ENCODE measurements at places on chromosomes 13 and 19. TPM values are rescaled to one million over a fixed set of nuclear protein-coding genes. Genes with fewer than 3 reads are reported as not detected.

The BICRA gene
- 6.0 TPM for total RNA-seq

The WDR88 gene
- total RNA-seq, result not detected

The OR10H1 gene
- not detected for total RNA-seq

The OR7D2 gene
- not detected for total RNA-seq

The LILRA1 gene
- total RNA-seq, result not detected

The MCF2L gene
- not detected for total RNA-seq

The TNPO2 gene
- total RNA-seq, result 20.5 TPM

The SIGLEC6 gene
- not detected for total RNA-seq

The NFKBIB gene
- 31.2 TPM for total RNA-seq

The AP1M2 gene
- total RNA-seq, result 78.9 TPM

The PGLYRP1 gene
- total RNA-seq, result not detected

The SUGT1 gene
- 43.1 TPM for total RNA-seq

The TRPC4 gene
- total RNA-seq, result not detected

The CYP4F8 gene
- not detected for total RNA-seq

The FFAR2 gene
- not detected for total RNA-seq

The B3GNT8 gene
- total RNA-seq, result 6.3 TPM

The PRTN3 gene
- not detected for total RNA-seq

The ZNF540 gene
- 0.08 TPM for total RNA-seq

The DCT gene
- total RNA-seq, result not detected

The ELSPBP1 gene
- total RNA-seq, result not detected

The GPC6 gene
- total RNA-seq, result 4.7 TPM

The BRME1 gene
- total RNA-seq, result not detected

The FXYD1 gene
- not detected for total RNA-seq

The PCDH17 gene
- total RNA-seq, result not detected

The STARD13 gene
- total RNA-seq, result 7.3 TPM

The ZC3H4 gene
- 14.3 TPM for total RNA-seq

The CEACAM3 gene
- total RNA-seq, result not detected

The COL5A3 gene
- 0.62 TPM for total RNA-seq

The CGB5 gene
- not detected for total RNA-seq

The SPC24 gene
- 14.7 TPM for total RNA-seq

The ZNF442 gene
- 2.9 TPM for total RNA-seq

The ZNF177 gene
- 0.08 TPM for total RNA-seq

The HPN gene
- 2.7 TPM for total RNA-seq

The KLF5 gene
- total RNA-seq, result 78.4 TPM

Data from hair follicular keratinocyte (primary cell).